ENCODE measurements at places on chromosomes 12 and 14. TPM values are rescaled to one million over a fixed set of nuclear protein-coding genes. Genes with fewer than 3 reads are reported as not detected.

Gene RGS6
- not detected for total RNA-seq

Gene OR8S1
- not detected for total RNA-seq

Gene MGST1
- total RNA-seq: 78.6 TPM

Gene OR6C4
- total RNA-seq: under 0.01 TPM

Gene KLHDC1
- 5.4 TPM for total RNA-seq

Gene IRAK4
- total RNA-seq: 20.0 TPM

Gene DBX2
- not detected for total RNA-seq

Gene MUCL1
- total RNA-seq: not detected

Gene CLIP1
- 106 TPM for total RNA-seq

Gene GALNT16
- total RNA-seq: 8.5 TPM

Gene GLIPR1
- 36.0 TPM for total RNA-seq

Gene LRRC74A
- not detected for total RNA-seq

Gene HAL
- total RNA-seq: 0.17 TPM

Gene LIN7A
- 9.5 TPM for total RNA-seq

Gene WIF1
- total RNA-seq: not detected

Gene IL31
- total RNA-seq: not detected

Gene HOXC12
- total RNA-seq: not detected

Gene MED13L
- total RNA-seq: 115 TPM

Gene AKAP5
- total RNA-seq: 0.17 TPM

Gene C3AR1
- 0.17 TPM for total RNA-seq

Gene ANO4
- total RNA-seq: 11.3 TPM

Gene FGF6
- not detected for total RNA-seq
